ENCODE measurements at places on chromosomes 1 and 21. TPM values are rescaled to one million over a fixed set of nuclear protein-coding genes. Genes with fewer than 3 reads are reported as not detected.

GRCh38 chr1:107247679-107248078 lies 106.8 kb downstream of the NTNG1 start:
- no peak for DNase-seq

DNA sequence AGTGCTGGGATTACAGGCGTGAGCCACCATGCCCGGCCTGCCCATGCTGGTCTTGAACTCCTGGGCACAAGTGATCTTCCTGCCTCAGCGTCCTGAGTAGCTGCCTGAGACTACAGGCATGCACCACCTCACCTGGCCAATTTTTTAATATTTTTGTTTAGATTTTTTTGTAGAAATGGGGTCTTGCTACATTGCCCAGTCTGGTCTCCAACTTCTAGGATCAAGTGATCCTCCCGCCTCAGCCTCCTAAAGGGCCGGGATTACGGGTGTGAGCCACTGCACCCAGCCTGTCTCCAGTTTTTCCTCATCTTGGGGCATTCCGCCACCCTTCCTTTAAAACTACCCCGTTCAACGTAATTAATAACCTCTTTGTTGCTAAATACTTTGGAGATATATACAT lies 7.4 kb downstream of the PMF1 start:
- no peak for DNase-seq

DNA sequence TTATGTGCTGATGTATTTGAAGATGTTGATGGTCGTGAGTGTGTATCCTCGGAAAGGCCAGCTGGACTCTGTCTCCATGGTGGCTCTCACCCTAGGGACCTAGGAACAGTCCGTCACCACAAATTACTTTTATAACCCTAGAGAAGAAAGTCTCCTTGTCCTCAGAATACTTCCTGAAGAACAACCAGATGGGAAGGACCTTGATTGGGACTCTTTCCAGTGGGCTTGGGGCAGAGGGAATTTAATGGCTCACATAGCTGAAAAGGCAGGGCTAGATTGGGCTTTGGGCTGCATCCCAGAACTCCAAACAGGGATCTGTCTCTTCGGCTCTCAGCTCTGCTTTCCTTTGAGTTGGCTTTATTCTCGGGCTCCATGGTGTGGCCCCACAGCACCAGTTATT lies 90.8 kb downstream of the TBX19 start:
- no peak for DNase-seq

GRCh38 chr1:236063919-236064673 lies 794 bp downstream of the NID1 start:
- peak; percentile 85 for DNase-seq

DNA sequence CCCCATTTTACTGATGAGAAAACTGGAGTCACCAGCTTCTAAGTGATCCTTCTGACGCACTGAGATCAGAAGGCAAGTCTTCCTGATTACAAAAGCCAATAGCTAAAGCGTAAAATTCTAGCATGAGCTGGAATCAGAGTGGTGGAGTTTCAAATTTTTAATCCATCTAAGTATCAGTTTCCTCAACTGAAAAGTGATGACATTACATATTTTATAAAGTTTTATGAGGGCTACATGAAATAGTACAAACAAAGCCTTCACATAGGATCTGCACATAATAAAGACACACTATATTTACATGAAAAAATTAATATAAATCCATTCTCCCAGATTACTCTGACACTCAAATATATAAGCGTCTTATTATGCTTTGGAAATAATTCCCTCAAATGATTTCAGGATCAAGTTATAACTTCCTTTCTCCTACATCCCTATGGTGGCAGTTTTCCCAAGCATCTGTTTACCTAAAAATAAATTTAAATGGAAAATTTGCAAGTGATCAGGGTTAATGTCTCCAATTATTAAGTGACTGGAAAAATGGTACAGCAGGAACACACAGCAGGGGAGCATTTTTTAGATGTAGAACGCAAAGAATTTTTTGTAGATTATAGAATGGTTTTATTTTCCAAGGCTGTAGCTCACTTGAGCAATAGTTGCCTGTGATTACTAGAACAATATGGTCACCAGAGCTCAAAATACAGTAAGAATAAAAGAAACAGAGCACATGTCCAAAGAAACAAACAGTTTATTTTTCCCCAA lies 490.4 kb upstream of the C1orf87 start:
- DNase-seq, result no peak

Gene OR2T29
- total RNA-seq, result not detected

Gene CACNA1S
- total RNA-seq, result not detected

Gene WDR47
- total RNA-seq, result 14.6 TPM
